ENCODE measurements at places on chromosomes 12 and 14.
A peak's percentile ranks its signal among the peaks of the same experiment; 100 is the strongest.

- H3K4me1 ChIP-seq, result no peaks in the 10 kb centered on the region
- H3K27me3 ChIP-seq, result no peaks in the 10 kb centered on the region
- DNase-seq, result no peak
These were observed 4.6 kb upstream of the SBNO1 start for GRCh38 chr12:123369229-123369628.

DNA sequence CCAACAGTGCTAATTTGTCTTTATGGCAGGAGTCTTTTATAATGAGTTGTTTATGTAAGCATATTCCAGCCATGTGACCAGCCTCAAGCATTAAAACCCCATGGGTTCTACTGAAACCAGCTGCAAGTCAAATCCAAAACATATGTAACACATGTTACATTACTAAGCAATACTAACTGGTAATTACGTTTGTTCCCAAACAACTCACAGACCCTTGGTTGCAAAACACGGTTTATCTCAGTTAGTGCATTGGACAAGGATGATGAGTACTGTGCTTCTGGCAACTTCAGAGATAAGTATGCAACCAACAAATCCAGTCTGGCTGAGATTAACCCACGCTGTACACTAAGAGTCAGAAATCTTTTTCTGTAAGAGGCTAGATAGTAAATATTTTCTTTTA is 110.1 kb upstream of the FAR2 start:
- no peak overlapping the region for H3K27ac ChIP-seq
- H3K4me1 ChIP-seq, result no peaks in the 10 kb centered on the region
- H3K27me3 ChIP-seq, result no peaks in the 10 kb centered on the region
- H3K4me3 ChIP-seq, result no peak overlapping the region
- no peak for DNase-seq
- H3K36me3 ChIP-seq, result no peaks in the 10 kb centered on the region

- peaks cover 15% of the 10 kb centered on the region for H3K36me3 ChIP-seq
- DNase-seq, result no peak
- no peak overlapping the region for H3K4me3 ChIP-seq
- no peaks in the 10 kb centered on the region for H3K27me3 ChIP-seq
- no peak overlapping the region for H3K27ac ChIP-seq
- H3K4me1 ChIP-seq, result peaks cover 2% of the 10 kb centered on the region
These were observed 5.2 kb downstream of the PPP1CC start for GRCh38 chr12:110737532-110737931.

DNA sequence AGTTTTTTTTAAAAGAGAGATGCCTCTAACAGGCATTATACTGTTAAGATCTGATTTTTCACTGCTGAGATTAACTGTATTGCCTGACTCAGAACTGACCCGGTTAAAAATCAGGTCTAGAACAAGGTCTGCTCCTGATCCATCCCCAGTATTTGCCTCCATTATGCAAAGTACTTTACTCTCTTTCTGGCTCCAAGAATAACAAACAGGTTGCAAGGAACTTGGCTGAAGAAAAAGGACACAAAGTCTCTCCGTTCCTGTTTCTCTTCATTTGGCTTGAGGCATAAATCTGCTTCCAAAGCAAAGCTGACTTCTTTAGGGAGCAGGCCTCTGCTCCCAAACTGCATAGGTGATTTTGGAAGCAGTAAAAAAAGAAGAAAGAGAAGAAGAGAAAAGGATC is 199.3 kb upstream of the PDZRN4 start:
- no peaks in the 10 kb centered on the region for H3K27me3 ChIP-seq
- no peaks in the 10 kb centered on the region for H3K36me3 ChIP-seq
- no peak for DNase-seq
- H3K27ac ChIP-seq, result no peak overlapping the region

GRCh38 chr12:14558473-14558959 is 9.2 kb downstream of the PLBD1 start:
- H3K4me3 ChIP-seq, result no peak overlapping the region
- no peaks in the 10 kb centered on the region for H3K4me1 ChIP-seq
- DNase-seq, result no peak
- no peaks in the 10 kb centered on the region for H3K27me3 ChIP-seq
- no peaks in the 10 kb centered on the region for H3K36me3 ChIP-seq
- no peak overlapping the region for H3K27ac ChIP-seq

DNA sequence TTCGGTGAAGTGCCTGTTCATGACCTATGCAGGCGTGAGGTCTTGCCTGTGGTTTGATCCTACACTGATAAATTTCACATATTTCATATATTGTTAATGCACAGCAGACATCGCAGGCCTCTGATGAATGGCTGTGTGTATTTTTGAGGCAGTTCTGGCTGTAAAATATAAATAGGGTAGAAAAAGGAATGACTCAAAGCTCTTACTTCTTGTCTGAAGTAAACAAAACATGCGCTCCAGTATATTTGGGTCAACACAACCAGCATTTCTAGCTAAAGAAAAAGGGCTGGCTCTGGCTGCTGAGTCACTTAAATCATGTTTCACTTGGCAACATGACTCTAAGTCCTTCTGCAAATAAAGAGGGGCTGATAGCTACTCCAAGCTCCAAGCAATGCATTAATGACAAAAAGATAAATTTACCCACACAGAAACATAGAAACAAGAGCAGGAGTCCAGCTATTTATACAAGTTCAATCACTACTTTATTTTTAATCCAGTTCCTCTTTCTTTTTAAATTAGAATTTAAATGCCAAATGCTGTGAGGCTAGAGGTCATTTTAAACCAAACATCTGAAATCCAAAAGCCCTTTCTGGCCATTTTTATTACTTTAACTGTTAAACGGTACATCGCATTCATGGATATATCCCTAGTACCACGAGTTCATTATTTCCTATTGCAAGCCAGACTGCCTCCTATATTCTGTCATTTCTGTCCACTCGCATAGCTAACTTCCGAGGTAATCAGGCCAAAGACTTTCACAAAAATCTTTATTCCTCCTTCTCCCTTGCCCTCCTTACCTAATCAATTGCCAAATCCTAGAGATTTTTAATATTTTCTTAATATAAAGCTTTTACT is 54.3 kb upstream of the TMCC3 start:
- DNase-seq, result no peak
- no peak overlapping the region for H3K4me3 ChIP-seq
- H3K4me1 ChIP-seq, result no peaks in the 10 kb centered on the region

DNA sequence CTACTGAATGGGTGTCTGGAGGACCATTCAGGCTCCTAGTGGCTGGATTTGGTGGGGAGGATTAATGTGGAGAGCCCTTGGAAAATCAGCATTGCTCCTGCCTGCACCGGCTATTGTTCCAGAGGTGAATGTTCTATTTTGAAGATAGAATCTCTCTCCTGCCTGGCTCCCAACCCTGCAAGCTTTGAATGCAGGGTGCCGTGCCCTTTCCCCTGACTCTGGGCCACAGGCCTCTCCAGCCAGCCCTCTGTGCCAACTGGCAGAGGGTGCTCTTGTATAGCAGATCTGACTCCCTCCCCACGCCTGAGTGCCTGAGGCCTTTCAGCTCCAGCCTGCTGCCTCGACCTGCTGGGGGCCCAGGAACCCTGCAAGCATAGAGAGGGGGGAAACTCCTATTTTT is 106.8 kb downstream of the TMEM260 start:
- H3K4me1 ChIP-seq, result no peaks in the 10 kb centered on the region
- DNase-seq, result no peak
- H3K4me3 ChIP-seq, result no peak overlapping the region
- H3K27ac ChIP-seq, result no peak overlapping the region
- no peaks in the 10 kb centered on the region for H3K27me3 ChIP-seq
- no peaks in the 10 kb centered on the region for H3K36me3 ChIP-seq

DNA sequence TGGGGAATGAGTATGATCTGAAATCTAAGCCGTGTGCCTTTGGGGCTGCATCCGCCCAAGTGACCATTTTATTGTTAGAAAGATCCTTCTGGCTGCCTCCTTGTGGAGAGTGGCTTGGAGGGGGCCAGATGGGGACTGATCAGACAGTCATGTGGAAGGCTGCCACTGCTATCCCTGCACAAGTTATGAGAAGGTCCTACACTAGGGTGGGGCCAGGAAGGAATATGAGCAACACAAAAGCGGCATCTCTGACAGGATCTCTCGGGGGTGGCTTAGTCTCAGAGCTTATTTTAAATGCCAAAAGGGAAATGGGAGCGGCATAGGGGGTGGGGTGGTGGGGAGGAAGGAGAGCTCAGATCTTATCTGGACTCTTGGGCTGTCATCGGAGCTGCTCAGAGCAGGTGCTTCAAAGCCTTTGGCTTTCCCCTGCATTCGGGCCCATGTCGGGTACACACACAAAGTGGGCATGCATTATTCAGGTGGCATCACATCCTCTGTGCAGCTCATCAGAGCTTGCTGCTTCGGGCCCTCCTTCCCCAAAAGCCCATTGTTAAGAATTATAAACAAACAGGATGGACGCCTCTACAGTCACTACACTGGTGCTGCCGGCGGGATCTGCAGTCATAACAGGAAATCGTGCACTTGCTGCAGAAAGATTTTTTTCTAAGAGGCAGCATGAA is 805.4 kb downstream of the VRK1 start:
- DNase-seq, result no peak
- H3K4me3 ChIP-seq, result no peak overlapping the region
- no peaks in the 10 kb centered on the region for H3K27me3 ChIP-seq
- H3K36me3 ChIP-seq, result no peaks in the 10 kb centered on the region
- no peaks in the 10 kb centered on the region for H3K4me1 ChIP-seq
- no peak overlapping the region for H3K27ac ChIP-seq

- peaks cover 15% of the 10 kb centered on the region for H3K4me1 ChIP-seq
- H3K4me3 ChIP-seq, result no peak overlapping the region
- no peaks in the 10 kb centered on the region for H3K27me3 ChIP-seq
- no peaks in the 10 kb centered on the region for H3K36me3 ChIP-seq
- H3K27ac ChIP-seq, result no peak overlapping the region
These were observed 106.9 kb upstream of the HIF1A start for GRCh38 chr14:61588419-61588901.

- H3K27ac ChIP-seq, result peak overlapping the region; percentile 95
- no peaks in the 10 kb centered on the region for H3K36me3 ChIP-seq
- no peak overlapping the region for H3K4me3 ChIP-seq
- DNase-seq, result peak; percentile 99
- peaks cover 10% of the 10 kb centered on the region for H3K4me1 ChIP-seq
These were observed 125.3 kb upstream of the ATF7IP start for GRCh38 chr12:14239935-14240872.

DNA sequence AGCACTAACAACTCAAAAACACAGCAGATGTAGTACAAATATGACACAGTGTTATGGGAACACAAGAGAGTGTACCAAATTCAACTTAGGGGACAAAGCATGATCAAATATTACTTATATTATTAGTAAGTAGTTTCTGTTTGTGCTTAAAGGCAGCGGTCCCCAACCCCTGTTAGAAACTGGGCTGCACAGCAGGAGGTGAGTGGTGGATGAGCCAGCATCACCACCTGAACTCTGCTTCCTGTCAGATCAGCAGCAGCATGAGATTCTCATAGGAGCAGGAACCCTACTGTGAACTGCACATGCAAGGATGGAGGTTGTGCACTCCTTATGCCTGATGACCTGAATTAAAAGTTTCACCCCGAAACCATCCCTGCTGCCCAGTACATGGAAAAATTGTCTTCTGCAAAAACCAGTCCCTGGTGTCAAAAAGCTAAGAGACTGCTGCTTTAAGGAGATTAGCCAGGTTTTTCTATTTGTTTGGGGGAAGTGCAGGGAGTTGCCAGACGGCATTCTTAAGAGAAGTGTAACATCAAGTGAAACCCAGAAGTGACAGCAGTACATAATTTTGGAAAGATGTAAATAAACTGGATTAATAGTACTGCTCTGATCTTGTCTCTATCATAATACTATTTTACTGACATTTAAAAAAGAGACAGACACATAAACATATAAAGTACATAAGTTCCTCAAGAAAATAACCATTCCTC is 26.7 kb downstream of the GTF2A1 start:
- no peaks in the 10 kb centered on the region for H3K27me3 ChIP-seq
- no peak overlapping the region for H3K4me3 ChIP-seq
- no peak overlapping the region for H3K27ac ChIP-seq
- peaks cover 3% of the 10 kb centered on the region for H3K4me1 ChIP-seq
- peaks cover 17% of the 10 kb centered on the region for H3K36me3 ChIP-seq
- DNase-seq, result peak; percentile 21

DNA sequence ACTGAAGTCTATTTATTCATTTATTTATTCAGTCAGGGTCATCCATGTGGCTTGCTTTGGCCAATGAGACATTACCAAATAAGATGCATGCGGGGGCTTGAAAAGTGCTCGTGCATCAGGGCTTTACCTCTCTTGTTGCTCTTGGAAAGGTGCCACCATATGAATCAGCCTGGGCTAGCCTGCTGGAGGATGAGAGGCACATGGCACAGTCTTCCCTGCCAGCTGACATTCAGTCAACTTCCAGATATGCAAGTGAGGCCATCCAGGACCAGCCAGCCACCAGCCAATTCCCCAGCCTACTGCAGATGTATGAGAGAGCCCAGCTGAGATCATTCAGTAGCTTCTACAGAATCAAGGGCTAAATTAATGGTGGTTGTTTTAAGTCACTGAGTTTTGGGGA is 105.2 kb upstream of the RPH3A start:
- no peaks in the 10 kb centered on the region for H3K27me3 ChIP-seq
- no peak for DNase-seq
- no peak overlapping the region for H3K27ac ChIP-seq
- no peaks in the 10 kb centered on the region for H3K4me1 ChIP-seq
- no peak overlapping the region for H3K4me3 ChIP-seq

DNA sequence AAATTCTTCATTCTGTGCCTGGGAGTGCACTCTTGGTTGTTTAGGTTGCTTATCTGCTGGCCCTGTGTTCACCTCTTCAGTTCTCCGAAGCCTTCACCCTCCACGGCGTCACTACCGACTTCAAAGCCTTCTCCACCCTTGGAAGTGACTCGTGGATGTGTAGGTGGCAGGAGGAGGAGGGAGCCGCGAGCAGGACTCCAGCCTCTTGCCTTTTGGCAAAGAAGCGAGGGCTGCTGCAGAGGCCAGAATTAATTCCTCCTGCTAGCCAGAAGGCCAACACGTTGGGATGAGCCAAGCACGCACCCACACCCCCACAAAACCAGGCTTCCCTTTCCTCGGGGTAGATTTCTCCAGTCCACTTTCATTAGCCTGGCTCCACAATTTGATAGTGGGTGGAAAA is 86.5 kb downstream of the TBX5 start:
- no peaks in the 10 kb centered on the region for H3K36me3 ChIP-seq
- no peaks in the 10 kb centered on the region for H3K27me3 ChIP-seq
- H3K4me1 ChIP-seq, result peaks cover 2% of the 10 kb centered on the region
- H3K27ac ChIP-seq, result no peak overlapping the region
- no peak for DNase-seq

DNA sequence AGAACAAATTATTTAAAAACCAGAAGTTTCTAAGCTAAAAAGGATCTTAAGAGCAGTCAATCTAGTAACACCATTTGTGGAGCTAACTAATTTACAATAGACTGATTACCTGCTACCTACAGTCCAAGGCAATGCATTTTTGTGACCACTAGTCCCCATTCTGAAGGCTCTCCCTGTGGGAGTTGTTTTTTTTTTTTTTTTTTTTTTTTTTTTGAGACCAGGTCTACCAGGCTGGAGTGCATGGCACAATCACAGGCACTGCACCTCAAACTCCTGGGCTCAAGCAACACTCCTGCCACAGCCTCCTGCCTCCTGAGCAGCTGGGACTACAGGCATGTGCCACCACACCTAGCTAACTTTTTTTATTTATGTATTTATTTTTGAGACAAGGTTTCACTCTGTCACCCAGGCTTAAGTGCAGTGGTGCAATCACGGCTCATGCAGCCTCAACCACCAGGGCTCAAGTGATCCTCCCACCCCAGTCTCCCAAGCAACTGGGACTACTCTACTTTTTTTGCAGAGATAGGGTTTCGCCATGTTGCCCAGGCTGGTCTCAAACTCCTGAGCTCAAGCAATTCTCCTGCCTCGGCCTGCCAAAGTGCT is 3.9 kb downstream of the GNPTAB start:
- H3K4me1 ChIP-seq, result peaks cover 3% of the 10 kb centered on the region
- no peaks in the 10 kb centered on the region for H3K36me3 ChIP-seq
- H3K27ac ChIP-seq, result no peak overlapping the region
- DNase-seq, result no peak
- H3K4me3 ChIP-seq, result no peak overlapping the region
